ENCODE measurements at places on chromosomes 1 and 21.

GRCh38 chr1:97565886-97566285, 354.9 kb downstream of the DPYD start:
- no peak for DNase-seq

GRCh38 chr1:59556802-59557548, 257.8 kb upstream of the HOOK1 start:
- no peak for DNase-seq

GRCh38 chr1:91507328-91507727, 6.7 kb downstream of the CDC7 start:
- DNase-seq: no peak

DNA sequence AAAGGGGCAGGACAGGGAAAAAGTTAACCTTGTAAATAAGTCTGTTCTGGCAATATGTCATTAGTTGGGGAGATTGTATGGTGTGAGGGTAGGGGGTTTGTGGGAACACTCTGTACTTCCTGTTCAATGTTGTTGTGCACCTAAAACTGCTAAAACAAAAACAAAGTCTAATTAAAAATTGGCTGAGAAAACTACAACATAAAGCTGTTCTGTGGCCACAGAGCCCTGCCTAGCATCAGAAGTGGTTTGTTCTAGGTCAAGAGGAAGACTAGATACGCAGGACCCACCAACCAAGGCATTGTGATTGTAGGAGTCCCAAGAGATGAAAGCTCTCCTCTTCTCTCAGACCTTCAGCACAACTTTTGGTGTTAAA, 81.0 kb upstream of the LRRC8D start:
- DNase-seq: no peak

DNA sequence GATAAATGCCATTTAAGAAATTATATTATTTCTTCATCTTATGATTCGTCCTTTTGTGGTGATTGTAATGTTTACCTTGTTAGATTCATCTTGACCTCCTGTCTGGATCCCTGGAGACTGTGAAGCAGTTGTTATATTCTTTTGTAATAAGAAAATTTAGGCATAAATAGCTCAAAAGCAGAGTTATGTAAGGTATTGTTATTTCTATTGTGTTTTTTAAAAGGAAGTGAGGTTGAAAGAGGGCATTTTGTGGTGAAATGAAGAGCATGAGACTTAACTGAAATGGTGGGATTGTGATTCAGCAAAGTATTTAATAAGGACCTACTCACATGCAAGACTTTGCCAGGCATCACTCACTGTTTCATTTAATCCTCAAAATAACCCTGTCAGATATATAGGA, 104.0 kb downstream of the PDE4B start:
- DNase-seq: no peak

DNA sequence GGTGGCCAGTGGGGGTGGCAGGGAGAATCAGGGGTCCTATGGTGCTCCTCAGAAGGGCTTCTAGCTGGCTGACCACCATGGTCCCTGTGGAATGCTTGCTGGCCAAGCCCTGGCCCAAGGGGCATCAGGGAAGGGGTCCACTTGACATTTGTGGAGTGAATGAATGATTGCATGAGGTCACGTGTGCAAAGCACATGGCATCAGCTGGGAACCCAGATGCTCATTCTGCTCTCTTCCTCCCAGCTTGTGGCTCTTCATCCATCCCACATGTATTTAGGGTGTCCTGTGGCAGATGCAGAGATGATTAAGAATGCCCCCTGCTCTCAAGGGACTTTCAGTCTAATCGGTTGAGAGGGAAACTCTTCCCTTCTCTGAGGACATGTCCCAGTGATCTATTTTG, 27.1 kb upstream of the PADI4 start:
- no peak for DNase-seq

- no peak for DNase-seq
Observed at GRCh38 chr1:68812333-68812732, 315.5 kb upstream of the DEPDC1 start.

DNA sequence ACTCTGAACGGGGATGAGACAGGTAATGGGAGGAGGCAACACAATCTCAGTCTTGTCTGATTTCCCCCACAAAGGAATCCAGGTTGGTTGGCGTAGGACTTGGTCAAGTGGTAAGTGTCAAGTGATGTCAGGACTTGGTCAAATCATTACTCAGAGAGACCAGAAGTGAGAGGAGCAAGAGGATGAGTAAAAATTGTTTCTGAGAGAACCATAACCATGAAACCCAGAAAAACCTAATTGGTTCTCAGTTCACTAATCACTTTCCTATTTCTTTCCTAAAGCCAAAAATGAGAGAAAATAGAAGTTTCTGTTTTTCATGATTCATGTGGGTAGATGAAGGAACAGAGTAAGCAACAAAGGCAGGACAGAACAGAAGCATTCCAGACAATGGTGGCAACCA, 5.0 kb downstream of the PHC2 start:
- no peak for DNase-seq
